ENCODE measurements at places on chromosomes 4 and X.

GRCh38 chrX:47618923-47619485 is 653 bp downstream of the SYN1 start:
- no peak for DNase-seq

- no peak for DNase-seq
Measured at GRCh38 chrX:150767045-150767395, 73.8 kb downstream of the MTMR1 start.

DNA sequence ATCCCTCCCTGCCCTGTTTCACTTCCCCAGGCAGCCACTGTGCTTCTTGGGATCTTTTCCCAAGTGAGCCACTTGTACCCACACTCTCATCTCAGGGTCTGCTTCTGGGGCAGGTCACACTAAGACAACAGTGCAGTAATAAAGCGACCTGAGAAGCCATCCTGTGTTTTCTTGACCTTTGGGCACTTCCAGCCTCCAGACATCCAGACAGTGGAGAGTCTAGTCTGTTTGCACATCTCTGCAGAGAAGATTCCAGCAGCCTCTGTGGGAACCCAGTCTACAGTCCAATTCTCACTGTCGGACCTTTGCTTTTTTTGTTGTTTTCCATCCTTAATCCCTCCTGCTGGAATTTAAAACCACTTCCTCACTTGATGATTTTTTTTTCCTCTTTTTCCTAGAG is 50.3 kb upstream of the ATP6AP2 start:
- no peak for DNase-seq

GRCh38 chr4:15729910-15730533 is 27.2 kb downstream of the BST1 start:
- DNase-seq: peak; percentile 34

DNA sequence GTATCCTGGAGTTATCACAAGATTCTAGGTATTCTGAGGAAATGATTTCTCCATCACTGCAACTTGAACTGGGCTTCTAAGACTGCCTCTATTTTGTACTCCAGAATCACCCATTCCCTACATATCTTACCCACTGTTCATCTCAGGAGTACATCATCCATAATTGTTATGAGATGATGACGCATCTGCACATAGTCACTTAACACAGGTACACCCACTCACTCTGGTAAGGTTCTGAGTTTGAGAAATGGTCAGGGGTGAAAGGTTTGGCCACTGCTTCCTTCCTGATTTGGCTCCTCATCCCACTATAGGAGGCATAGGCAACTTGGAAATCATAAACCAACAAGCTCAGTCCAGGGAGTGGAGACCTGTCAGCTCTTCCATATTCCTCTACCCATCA is 143.9 kb downstream of the GLRA2 start:
- DNase-seq: no peak

GRCh38 chr4:71163317-71163716 is 169.9 kb downstream of the DCK start:
- DNase-seq: no peak

DNA sequence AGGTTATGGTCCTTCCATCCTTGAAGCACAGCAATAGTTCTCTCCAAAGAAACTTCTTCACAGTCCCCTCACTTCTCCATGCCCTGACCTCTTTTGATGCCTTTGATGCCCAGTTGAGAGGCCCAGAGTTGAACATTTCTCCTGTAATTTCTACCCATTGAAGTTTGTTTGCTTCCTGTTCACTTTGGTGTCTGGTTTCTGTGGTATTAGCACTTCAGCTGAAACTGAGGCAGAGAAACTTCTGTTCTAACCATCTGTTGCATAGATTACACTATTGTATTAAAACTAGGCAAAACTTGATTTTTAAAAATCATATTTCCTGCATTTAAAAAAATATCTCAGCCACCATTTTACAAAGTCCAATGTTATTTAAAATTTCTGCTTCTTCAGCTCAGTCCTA is 89.8 kb upstream of the ADGRG2 start:
- DNase-seq: no peak

DNA sequence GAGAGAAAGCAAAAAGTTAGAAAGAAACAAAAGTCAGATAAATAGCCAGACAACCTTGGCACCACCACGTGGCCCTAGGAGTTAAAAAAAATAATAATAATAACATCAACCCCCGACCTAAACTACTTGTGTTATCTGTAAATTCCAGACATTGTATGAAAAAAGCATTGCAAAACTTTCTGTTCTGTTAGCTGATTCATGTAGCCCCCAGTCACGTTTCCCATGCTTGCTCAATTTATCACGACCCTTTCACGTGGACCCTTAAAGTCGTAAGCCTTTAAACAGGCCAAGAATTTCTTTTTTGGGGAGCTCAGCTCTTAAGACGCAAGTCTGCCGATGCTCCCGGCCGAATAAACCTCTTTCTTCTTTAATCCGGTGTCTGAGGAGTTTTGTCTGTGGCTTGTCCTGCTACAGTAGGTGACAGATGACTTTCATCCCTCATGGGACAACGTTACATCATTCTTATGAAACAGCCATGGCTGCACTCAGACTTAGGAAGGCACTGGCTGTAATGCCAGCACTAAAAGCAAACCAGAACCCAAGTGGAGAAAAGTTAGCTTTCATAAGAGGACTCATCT is 520 bp downstream of the ACOX3 start:
- no peak for DNase-seq

- DNase-seq: no peak
Measured at GRCh38 chr4:119010909-119011606, 122.4 kb downstream of the SYNPO2 start.

DNA sequence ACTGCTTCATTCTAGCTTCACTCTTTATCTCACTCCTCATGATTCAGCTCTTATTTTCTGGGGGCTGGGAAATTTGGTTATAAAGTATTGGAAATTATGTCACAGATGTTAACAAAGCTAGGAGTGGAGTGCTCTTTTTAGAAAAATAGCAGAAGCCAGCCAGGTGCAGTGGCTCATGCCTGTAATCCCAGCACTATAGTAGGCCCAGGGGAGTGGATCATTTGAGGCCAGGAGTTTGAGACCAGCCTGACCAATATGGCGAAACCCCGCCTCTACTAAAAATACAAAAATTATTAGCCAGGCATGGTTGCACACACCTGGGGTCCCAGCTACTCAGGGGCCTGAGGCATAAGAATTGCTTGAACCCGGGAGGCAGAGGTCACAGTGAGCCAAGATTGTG is 97.2 kb upstream of the GUCY1A1 start:
- no peak for DNase-seq

DNA sequence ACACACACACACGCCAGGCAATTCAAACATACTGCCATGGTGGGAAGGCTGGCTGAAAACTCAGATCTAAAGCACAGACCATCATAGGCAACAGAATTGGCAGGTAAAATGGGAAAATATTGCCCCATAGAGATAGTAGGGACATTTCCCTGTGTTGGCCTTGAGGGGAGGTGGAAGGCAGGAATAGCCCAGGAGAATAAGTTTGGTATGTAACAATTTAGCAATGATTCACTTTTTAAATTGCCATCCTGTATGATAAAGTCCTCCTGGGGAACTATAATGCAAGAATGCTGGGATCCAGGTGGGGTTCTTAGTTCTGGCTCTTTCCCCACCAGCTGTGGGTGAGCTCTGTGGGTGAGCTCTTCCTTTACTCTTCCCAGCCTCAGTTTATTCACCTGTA is 51.0 kb downstream of the ATXN3L start:
- DNase-seq: no peak

GRCh38 chr4:106694232-106694631 is 325.7 kb upstream of the GIMD1 start:
- DNase-seq: no peak

GRCh38 chrX:131677655-131678628 is 134.1 kb downstream of the OR13H1 start:
- peak; percentile 11 for DNase-seq

All from NCI-H1930 (cell line).